ENCODE measurements at places on chromosomes 6 and 20. TPM values are rescaled to one million over a fixed set of nuclear protein-coding genes. Genes with fewer than 3 reads are reported as not detected.

The SLC22A16 gene
- total RNA-seq, result not detected

The ISM1 gene
- not detected for total RNA-seq

The PDYN gene
- total RNA-seq, result not detected

The SAMD5 gene
- total RNA-seq, result 16.2 TPM

The SPATS1 gene
- total RNA-seq, result not detected

The DEFB132 gene
- not detected for total RNA-seq

The GGTLC1 gene
- total RNA-seq, result not detected

The BCAS4 gene
- total RNA-seq, result 4.6 TPM

The FUT9 gene
- total RNA-seq, result not detected

The SYTL3 gene
- total RNA-seq, result 17.5 TPM

The PHF3 gene
- 24.3 TPM for total RNA-seq

GRCh38 chr6:128667339-128667858 lies 147.0 kb upstream of the PTPRK start:
- no peak overlapping the region for H3K27ac ChIP-seq
- no peak overlapping the region for H3K4me3 ChIP-seq
- no peaks in the 10 kb centered on the region for H3K4me1 ChIP-seq
- H3K27me3 ChIP-seq, result no peaks in the 10 kb centered on the region

DNA sequence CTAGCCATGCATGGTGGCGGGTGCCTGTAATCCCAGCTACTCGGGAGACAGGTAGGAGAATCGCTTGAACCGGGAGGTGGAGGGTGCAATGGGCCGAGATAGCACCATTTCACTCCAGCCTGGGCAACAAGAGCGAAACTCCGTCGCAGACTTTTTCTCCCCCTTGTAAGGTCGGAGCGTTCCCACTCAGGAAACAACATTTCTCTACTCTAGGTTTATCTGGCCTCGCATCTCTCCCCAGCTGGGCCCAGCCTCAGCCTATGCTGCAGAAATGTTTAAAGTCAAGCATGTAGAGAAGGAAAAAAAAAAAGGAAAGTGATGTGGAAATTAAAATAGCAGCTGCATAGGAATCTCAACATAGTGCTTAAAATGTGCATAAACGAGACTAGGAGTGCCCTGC lies 172.3 kb downstream of the TRIM27 start:
- no peaks in the 10 kb centered on the region for H3K4me1 ChIP-seq
- no peak overlapping the region for H3K27ac ChIP-seq
- no peak overlapping the region for H3K4me3 ChIP-seq
- no peaks in the 10 kb centered on the region for H3K27me3 ChIP-seq
- no peaks in the 10 kb centered on the region for H3K36me3 ChIP-seq

DNA sequence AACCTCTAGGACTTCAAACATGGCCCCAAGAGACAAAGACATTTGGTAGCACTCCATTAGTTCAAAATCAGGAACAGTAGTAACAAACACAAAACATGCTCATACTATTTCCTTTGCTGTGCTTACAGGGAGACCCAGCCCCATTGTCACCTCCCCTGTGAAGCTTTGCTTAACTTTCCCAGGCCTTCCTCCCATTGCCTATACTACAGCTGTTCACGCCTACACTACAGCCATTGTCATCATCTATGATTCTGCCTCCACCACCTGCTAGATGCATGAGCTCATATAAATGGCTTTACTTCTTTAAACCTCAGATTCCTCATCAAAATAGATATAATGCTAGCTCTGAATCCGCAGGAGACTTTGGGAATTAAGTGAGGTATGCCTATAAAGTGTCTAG lies 8.7 kb downstream of the PHACTR1 start:
- no peak overlapping the region for H3K4me3 ChIP-seq
- H3K27me3 ChIP-seq, result peaks cover 7% of the 10 kb centered on the region
- H3K4me1 ChIP-seq, result no peaks in the 10 kb centered on the region
- DNase-seq, result no peak
- H3K27ac ChIP-seq, result no peak overlapping the region

- no peaks in the 10 kb centered on the region for H3K27me3 ChIP-seq
- H3K36me3 ChIP-seq, result no peaks in the 10 kb centered on the region
- H3K4me1 ChIP-seq, result peaks cover 3% of the 10 kb centered on the region
- DNase-seq, result no peak
Measured at GRCh38 chr6:137936798-137937197, 69.7 kb downstream of the TNFAIP3 start.

- H3K36me3 ChIP-seq, result no peaks in the 10 kb centered on the region
- no peak overlapping the region for H3K4me3 ChIP-seq
- no peaks in the 10 kb centered on the region for H3K27me3 ChIP-seq
- no peak for DNase-seq
- no peak overlapping the region for H3K27ac ChIP-seq
Measured at GRCh38 chr20:51732096-51732791, 35.9 kb downstream of the ATP9A start.

DNA sequence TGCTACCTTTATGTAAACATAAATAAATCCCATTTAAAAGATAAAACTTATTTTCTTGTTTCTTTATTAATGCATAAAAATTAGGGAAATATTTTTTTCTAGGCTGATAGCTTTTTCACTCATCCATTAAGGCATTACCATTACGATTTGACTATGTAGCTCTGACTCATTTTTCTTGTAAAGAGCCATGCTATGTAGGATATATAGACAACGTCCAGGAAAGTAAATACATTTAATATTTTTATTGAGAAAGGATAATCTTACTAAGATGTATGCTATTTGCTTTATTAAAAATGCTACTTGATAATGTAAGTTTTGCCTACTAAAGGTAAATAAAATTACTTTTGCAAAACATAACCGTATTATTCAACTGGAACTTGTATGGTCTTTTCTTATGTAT lies 19.2 kb upstream of the KIAA1586 start:
- H3K4me3 ChIP-seq, result no peak overlapping the region
- H3K27me3 ChIP-seq, result no peaks in the 10 kb centered on the region
- no peaks in the 10 kb centered on the region for H3K36me3 ChIP-seq
- H3K4me1 ChIP-seq, result no peaks in the 10 kb centered on the region

DNA sequence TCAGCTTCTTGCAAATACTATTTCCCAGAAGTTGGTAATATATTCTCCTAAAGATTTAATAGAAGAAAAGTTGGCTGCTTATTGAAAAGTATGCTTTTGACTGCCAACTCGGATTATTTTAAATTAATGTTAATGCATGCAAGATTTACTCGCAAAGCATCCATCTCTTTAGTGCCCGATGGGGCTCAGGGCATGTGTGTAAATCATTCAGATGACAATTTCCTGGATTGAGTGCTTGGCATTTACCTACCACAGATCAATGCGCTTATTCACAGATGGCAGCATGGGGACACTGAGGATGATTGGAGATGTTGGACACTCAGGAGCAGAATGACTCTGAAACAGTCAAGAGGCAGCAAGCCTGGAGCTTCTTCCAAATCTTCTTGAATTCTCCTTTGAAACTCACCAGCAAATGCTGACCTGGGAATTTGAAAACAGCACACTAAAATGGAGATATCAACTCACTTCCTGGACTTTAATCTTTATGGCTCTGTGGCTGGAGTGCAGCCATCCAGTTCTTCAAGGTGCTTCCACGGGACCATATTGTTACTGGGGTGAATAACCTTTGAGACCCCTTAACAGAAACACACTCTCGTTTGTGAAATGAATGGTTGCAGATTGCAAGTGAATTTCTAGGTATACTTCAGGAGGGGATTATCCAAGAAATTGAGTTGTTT lies 34.1 kb upstream of the TIAM2 start:
- H3K27me3 ChIP-seq, result no peaks in the 10 kb centered on the region
- peaks cover 20% of the 10 kb centered on the region for H3K4me1 ChIP-seq

GRCh38 chr20:63772781-63773518 lies 33.4 kb downstream of the SLC2A4RG start:
- peak; percentile 42 for DNase-seq
- no peak overlapping the region for H3K4me3 ChIP-seq
- peaks cover 6% of the 10 kb centered on the region for H3K4me1 ChIP-seq

- H3K27ac ChIP-seq, result no peak overlapping the region
- DNase-seq, result no peak
- peaks cover 39% of the 10 kb centered on the region for H3K27me3 ChIP-seq
- H3K4me3 ChIP-seq, result no peak overlapping the region
- H3K4me1 ChIP-seq, result no peaks in the 10 kb centered on the region
Measured at GRCh38 chr20:9518576-9519175, 4.3 kb downstream of the LAMP5 start.

- H3K27me3 ChIP-seq, result no peaks in the 10 kb centered on the region
- H3K27ac ChIP-seq, result no peak overlapping the region
- H3K4me3 ChIP-seq, result no peak overlapping the region
- DNase-seq, result no peak
Measured at GRCh38 chr6:125524356-125524755, 222.6 kb upstream of the HDDC2 start.

- DNase-seq, result no peak
- peaks cover 22% of the 10 kb centered on the region for H3K4me1 ChIP-seq
- H3K36me3 ChIP-seq, result no peaks in the 10 kb centered on the region
Measured at GRCh38 chr20:53679597-53680309, 86.1 kb upstream of the ZNF217 start.

DNA sequence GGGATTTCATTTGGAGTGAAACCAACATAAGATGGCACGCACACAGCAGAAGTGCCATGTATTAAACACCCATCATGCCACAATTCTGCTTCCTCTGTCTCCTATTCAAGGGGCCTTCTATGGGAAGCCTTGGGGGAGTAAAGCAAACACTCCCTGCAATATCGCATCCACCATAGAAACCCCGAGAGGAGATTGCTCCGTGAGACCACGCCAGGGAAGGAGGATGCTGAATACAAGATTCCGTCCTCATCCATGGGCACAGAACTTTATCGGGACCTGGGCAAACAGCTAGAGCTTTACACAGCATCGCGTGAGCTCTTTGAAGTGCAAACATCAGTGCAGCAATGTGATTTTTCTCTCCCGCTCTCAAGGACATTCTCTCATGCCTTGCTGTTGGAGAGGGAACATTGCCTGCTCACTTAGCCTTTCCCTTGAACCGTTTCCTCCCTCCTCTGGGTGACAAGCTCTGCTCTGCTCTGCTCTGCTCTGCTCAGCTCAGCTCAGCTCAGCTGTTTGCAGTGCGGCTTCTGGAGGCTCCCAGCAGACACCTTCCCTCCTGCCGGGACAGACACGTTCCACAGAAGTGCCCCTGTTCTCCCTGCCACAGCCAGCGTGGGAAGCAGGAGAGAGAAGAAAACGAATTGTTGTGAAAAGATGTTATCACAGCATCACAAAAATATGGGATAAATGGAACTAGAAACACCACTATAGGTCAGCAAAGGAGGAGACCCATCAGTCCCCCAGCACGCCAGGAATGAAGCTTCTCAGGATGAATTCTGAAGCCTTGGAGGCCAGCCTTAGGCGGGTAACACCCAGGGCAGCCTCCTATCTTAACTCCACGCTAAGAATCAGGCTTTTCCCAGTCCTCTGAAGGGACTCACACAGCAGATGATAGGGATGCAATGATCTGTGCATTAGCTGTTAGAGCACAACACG lies 48.2 kb downstream of the RNASET2 start:
- H3K36me3 ChIP-seq, result no peaks in the 10 kb centered on the region
- H3K27ac ChIP-seq, result no peak overlapping the region
- H3K27me3 ChIP-seq, result peaks cover 16% of the 10 kb centered on the region
- no peak overlapping the region for H3K4me3 ChIP-seq

DNA sequence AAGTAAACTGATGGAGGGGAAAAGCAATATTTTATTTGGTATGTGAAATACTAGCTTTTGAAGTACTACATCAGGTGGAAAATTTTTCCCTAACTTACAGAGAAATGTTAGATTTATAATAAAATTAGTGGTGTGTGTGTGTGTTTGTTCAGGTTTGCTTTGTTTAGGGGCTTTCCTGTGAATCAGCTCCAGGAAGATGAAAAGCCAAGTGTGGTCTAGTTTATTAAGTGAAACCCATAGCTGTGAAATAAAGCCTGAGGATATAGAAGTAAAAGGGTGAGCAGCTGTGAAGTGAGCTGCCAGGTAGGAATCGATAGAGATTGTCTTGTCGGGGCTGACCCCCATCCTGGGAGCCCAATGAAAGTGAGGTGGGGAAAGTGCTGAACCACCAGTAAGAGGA lies 347.6 kb upstream of the IMPG1 start:
- H3K36me3 ChIP-seq, result no peaks in the 10 kb centered on the region
- no peak for DNase-seq
- no peaks in the 10 kb centered on the region for H3K4me1 ChIP-seq
- no peak overlapping the region for H3K4me3 ChIP-seq

DNA sequence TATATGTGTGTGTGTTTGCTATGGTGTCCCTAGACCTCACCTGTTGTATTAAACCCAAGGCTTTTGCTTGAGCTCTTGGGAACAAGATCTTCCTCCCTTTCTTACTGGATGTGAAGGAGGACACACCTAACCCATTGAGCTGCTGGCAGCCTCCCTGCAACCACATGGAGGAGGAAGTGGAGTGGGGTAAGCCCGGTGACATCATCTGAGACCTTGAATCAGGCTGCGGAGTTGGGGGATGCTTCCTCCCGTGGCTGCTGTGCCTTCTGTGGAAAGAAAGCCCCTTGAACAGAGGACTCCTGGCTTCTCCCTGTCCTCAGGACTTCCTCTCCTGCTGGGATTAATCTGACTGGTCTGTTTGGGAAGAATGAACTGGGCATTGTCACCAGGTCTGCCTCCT lies 3.3 kb downstream of the CST11 start:
- no peak overlapping the region for H3K4me3 ChIP-seq
- no peak for DNase-seq
- H3K36me3 ChIP-seq, result no peaks in the 10 kb centered on the region
- H3K27me3 ChIP-seq, result 0 out of 2 replicates have a peak, but pooled peaks cover 3% of the 10 kb centered on the region

GRCh38 chr6:109257494-109257893 lies 124.8 kb downstream of the CD164 start:
- H3K4me1 ChIP-seq, result peaks cover 8% of the 10 kb centered on the region
- no peak overlapping the region for H3K27ac ChIP-seq
- H3K4me3 ChIP-seq, result no peak overlapping the region

DNA sequence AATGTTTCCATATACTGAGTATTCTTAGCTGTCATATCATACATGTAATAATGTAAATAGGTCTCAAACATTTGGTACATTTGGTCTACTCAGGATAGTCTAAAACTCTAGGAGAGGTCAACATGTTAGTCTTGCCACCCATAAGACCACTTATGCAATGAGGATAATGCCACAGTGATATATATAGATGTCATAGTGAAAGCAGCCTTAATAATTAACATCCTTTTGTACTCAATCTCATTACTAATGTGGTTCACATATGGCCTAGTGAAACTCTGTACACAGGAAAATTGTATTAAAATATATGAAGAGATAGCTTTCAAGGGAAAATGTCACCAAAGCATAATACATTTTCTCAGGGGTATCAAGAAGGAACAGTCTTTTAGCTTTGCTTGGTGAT lies 577.9 kb downstream of the TFAP2B start:
- H3K4me3 ChIP-seq, result no peak overlapping the region
- no peak overlapping the region for H3K27ac ChIP-seq
- H3K36me3 ChIP-seq, result no peaks in the 10 kb centered on the region
- no peaks in the 10 kb centered on the region for H3K4me1 ChIP-seq

Measured in SJSA1 (cell line).